ENCODE measurements at places on chromosomes 3 and 15.
A peak's percentile ranks its signal among the peaks of the same experiment; 100 is the strongest.

- DNase-seq, result peak; percentile 58
Measured at GRCh38 chr3:12139111-12139511, 19.6 kb downstream of the TIMP4 start.

GRCh38 chr3:38039101-38039898, at the start of gene DLEC1:
TSS of gene DLEC1 (plus strand) at chr3:38039208. CDS start at chr3:38039226, 18 bp downstream.
- peak; percentile 78 for DNase-seq

DNA sequence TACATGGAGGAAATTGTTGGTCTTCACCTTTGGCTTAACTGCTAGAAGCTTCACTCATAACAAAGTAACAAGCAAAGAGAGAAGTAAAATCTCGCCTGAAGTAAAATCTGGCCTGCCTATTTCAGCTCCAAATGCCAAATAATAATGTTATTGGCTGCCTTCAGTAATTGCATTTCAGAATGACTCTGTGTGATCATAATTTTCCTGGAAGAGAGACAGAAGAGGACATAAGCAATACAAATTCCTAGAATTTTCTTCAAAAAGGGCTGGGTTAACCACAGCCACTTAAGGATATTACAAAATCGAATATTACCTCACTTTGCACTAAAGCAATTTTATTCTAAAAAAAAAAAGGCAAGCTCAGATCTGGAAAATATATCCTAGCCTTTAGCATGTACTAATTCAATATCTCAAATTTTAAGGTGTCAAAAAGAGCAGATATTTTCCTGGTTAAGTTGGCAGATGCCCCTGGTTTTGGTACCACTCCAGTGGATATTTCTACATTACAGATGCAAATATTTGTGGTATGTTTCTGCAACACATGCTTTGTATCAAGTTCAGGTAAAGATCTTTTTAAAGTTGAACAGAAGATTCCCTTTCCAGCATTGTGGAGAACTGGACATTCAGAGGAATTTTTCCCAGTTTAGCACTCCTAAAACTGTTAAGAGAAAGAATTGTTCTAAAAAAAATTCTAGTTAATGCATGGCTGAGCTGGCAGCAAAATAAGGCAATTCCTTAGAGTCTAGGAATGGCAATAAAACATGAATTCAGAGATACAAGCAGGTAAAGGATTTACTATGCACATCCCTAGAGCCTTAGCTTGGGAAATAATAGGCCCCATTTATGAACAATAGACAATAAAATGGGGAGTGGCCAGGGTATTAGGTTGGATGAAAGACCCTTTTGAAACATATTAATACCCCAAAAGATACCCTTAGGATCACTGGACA, 116.7 kb downstream of the STAC start:
- DNase-seq, result no peak

DNA sequence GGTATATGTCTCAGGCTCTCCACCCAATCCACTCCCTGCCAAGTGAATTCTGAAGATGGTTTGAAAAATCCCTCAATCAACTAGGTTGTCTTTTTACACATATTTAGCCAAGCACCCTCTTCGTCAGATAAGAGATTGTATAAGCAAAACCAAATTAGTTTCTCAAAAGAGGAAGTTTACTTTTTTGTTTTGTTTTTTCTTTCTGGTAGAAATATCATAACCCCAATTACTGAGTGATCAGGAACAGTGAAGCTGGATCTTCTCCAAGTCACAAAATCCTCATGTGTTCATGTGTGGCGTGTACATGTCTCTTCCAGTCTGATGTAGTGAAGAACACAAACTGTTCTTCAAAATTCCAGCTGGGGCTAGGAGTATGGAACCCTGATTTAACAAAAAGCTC, 180.6 kb downstream of the FOXP1 start:
- no peak for DNase-seq

- no peak for DNase-seq
Measured at GRCh38 chr3:103629391-103629790, 1194.6 kb downstream of the ZPLD1 start.

DNA sequence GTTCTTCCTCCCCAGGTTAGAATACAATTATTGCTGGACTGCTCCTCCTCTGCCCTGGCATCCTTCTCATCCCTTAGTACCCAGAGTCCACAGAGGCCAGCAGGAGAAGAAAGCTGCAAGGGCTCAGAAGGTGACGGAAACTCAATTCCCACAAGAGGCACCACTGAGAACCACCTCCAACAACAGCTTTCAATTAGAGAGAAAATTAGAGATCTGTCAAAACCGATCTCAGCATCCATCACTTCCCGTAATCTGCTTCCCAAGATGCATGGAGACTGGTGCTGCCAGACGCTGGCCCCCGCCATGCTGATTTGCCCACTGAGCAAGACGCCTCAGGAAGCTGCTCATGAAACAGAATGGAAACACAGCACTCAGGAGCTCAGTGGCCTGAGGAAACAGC, 135.0 kb upstream of the PRICKLE2 start:
- no peak for DNase-seq

DNA sequence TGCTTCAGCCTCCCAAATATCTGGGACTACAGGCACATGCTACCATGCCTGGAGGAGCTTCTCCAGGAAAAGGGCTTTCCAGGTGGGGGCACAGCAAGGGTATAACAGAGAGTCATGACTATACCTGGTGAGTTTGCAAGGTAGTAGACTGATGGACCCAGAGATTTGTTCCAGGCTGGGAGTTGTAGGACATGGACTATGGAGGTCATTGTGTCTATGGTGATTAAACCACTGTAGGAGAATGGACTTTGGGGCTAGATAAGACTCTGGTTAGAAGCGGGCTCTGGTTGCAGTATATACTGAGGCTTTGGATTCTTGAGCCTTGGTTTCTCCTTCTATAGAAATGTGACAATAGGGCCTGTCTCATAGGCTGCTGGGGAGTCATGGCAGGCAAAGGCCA, 104.7 kb downstream of the EPHB1 start:
- no peak for DNase-seq

DNA sequence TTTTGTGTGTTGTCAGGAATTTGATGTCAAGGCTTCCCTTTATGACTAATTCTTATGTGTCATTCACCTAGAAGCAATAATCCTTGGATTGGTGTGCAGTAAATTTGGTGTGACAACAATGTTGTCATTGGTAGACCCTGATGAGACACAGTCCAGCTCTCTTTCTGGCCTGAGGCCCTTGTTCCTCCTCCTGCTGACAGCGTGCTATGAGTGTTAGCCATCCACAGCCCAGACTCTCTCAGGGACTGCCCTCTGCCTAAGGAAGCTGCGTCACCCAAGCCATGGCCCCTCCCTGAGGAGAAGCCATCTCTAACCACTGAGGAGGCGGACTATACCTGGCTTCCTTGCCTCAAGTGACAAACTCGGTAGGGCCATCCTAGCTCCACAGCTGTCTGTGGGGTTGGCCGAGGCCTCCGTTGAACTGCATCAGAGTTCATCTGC, 13.3 kb upstream of the TM4SF1 start:
- no peak for DNase-seq

- no peak for DNase-seq
Measured at GRCh38 chr3:142888481-142889211, at the start of gene PCOLCE2. TSS of gene PCOLCE2 (minus strand) at chr3:142889083. CDS start at chr3:142888896, 187 bp downstream.

GRCh38 chr3:167184511-167184910, 195.6 kb downstream of the ZBBX start:
- DNase-seq, result no peak

DNA sequence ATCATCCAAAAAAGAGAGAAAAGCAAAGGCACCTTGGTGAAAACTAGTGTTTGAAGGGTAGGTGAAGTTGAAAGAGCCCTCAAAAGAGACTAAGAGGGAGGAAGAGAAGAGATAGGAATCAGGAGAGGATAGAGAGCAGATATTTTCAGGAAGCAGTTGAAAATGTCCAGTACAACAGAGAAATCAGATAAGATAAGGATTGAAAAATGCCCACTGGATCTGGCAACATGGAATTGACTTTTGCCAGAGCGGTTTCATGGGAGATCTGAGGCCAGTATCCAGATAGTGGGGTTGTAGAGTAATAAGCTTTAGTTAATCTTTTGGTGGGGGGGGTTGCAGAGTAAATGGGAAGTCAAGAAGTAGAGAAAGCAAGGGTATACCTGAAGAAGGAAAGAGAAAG, 337.4 kb downstream of the IL5RA start:
- DNase-seq, result no peak

DNA sequence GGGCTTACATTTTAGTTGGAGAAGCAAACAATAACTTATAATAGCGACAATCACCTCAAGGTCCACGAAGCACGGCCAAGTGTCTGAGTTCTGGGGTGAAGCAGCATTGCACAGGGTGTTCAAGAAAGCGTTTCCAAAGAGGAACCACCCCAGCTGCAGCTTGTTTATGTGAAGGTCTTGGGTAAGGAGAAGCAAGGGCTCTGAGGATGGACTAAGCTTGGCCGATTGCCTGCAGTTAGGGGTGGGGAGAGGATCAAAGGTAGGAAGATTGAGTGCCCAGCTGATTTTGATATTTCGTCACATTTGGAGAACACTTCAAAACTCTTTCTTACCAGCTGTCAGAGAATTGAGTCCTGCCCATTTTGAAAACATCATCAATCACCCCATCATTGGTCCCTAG, 321.6 kb upstream of the DNAJC19 start:
- DNase-seq, result no peak

DNA sequence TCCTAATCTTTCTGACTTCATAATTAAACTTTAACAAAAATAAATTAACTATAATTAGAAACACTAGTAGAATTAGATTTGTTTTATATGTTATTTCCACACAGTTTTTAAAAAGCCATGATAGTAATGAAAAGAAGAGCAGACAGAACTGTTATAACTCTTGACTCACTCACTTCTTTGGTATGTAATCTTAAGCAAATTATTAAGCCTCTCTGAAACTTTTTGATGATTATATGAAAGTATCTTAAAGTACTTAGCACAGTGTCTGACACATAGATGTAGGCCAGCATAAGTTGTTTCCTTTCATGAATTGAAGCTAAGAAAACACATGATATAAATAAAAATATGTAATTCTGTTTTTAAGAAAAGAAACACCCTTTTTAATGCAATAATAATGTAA, 123.6 kb upstream of the MLF1 start:
- DNase-seq, result no peak

GRCh38 chr15:88225461-88225860, 31.1 kb downstream of the NTRK3 start:
- no peak for DNase-seq

- no peak for DNase-seq
Measured at GRCh38 chr3:53750253-53751210, 95.7 kb downstream of the CHDH start.

- DNase-seq, result no peak
Measured at GRCh38 chr15:41333026-41333562, 413 bp downstream of the NUSAP1 start.

GRCh38 chr15:81047928-81048327, 47.2 kb downstream of the TLNRD1 start:
- no peak for DNase-seq

DNA sequence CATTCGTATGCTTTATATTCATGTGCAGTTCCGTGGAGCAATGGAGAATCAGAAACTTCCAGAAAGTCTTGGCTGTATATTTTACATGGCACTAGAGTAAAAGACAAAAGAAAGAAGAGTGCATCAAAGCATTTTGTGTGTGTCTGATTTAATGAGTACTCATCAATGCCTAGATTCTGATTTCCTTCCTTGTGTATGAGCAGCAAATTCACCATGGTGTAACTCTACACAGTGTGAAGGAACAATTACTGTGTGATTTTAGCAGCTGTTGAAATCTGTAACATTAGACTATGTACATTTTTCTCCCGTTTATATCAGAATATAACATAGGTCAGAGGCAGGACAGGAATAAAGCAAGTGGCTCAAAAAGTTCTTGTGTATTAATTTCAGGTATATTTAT, 102.0 kb upstream of the TSC22D2 start:
- no peak for DNase-seq

- DNase-seq, result no peak
Measured at GRCh38 chr3:119506631-119507030, 8.3 kb downstream of the TIMMDC1 start.

- DNase-seq, result no peak
Measured at GRCh38 chr3:195866686-195867511, 41.5 kb downstream of the TNK2 start.

- no peak for DNase-seq
Measured at GRCh38 chr3:147521646-147522045, 112.5 kb downstream of the ZIC1 start.

- DNase-seq, result no peak
Measured at GRCh38 chr3:187720337-187720670, 17.9 kb upstream of the RTP2 start.

DNA sequence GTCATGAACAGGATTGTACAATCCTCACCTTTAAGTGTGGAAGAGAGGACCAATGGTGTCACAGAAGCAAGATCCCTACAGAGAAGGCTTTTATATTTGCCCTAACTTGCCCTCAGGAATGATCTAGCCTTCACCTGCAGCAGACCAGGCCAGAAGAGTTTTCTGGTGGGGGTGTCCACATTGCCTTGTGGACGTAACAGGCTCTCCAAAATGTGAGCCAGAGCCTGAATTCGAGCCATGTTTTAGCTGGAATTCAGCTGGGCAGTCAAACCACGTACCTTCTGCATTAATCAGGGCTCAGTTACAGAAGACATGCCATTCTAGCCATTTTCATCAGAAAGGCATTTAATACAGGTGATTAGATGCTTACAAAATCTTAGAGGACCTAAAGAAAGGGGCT, 23.6 kb upstream of the RAB7A start:
- no peak for DNase-seq

DNA sequence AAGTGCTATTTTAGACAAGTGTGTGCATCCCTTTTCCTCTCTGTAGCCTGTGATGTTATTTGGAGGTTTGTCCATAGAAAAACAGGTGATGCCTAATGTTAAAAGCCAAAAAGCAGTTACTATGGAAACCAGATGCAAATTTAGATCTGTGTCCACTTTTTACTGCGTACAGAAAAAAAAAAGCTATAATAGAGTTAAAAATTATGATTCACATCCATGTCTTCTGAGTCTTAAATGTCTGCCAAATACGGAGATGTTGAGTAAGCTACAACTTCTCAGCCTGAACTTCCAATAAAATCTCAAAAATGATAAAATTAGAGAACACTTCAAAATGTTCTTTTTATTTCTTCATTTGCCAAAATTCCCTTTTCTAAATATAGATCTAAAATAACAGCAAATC, 74.2 kb upstream of the GAP43 start:
- no peak for DNase-seq

DNA sequence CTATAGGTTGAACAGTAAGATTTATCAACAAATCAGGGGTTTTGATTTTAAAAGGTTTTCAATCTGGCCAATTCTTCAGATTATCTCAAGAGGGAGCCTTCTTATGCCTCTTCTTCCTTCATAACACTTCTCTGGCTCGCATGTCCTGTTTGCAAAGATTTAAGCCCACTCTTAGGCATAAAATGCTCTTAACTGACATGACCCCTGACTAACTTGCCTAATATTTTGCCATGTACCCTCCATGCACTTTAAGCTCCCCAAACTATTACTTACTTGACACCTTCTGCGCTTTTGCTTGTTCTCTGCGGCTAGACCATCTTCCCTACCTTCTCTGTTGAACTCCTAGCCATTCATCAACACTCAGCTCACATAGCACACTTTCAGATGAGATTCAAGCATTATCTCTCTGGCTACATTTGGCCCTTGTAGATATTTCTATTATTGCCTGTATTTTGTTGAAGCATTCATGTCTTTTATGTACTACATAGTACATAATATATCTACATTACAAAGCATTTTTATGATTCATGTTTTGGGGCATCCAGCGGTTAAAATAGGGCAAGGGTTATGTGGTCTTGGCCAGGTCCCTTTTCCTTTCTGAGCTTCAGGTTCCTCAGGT, 1.0 kb upstream of the ARIH1 start:
- no peak for DNase-seq

Measured in DND-41 (cell line).